ENCODE measurements at places on chromosomes 3 and 15.

DNA sequence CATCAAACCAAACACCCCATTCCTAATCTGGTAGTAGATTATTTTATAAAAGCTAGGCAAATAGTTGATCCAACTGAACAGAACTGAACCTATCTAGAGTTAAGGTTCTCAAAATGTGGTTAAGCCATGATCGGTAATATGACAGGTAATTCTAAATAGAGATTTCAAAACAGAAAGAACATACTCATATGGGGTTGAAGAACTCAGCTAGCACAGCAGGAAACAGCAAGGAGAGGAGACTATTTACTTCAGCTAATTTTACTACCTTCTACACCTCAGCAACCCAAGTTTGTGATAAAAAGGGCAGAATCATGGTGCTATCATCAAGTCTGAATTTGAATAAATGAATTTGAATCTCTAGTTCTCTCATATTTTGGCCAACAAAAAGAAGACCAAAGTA is 11.8 kb downstream of the CD47 start:
- no peak for DNase-seq

- DNase-seq, result peak; percentile 35
Observed at GRCh38 chr15:79620112-79620857, 188.1 kb downstream of the MINAR1 start.

DNA sequence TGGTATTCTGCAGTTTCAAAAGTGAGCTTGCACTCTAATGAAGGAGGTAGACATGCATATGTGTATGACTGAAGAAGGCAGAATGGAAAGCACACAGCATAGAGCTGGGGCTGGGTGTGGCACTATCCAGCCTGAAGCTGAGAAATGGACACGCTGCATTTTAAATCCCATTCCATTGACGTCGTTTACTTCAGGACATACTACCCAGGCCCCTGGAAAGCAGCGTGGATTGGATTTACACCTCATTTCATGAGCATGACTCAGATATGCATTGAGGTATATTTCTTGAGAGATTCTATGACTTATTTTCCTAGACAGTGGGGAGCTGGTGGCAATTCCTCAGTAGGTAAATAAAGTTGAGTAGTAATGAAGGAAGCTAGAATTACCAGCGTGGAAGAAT is 101.4 kb downstream of the ABI3BP start:
- no peak for DNase-seq

GRCh38 chr3:137766041-137766875 is 2.1 kb downstream of the SOX14 start:
- no peak for DNase-seq

DNA sequence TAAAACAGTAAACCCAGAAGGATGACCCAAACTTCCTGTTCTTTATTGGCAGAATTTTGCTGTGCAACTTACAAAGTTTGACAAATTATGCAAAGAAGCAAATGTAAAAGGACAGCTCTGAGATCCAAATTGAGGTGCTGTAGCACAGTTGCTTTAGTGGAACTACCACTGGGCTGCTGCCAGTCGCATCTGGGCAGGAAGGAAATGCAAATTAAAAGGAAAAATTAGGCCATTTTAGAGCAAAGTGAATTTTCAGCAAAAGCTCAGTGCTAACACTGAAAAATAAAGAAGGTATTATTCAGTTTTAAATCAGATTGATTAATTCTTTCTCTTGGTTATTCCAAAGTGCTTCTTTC is 104.5 kb downstream of the ZMAT3 start:
- no peak for DNase-seq

- no peak for DNase-seq
Observed at GRCh38 chr3:140363801-140364200, 314.1 kb upstream of the TRIM42 start.

DNA sequence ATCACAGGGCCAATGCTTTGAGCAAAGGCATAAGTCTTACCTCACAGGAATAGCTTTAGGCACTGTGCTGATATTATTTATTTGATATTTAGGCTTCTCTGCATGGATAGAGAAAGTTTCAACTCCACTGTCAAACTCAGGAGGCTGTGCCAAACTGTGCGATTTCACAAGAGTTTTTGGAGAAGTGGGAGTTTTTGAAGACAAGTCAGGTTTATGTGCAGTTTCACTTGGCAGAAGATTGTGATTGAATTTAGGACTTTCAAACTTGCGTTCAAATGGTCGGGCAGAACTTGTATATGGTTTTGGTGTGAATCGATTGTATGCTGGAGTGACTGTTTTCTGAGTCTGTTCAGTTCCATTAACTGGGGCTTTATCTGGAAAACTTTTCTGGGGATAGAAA is 113.7 kb downstream of the TJP1 start:
- no peak for DNase-seq

DNA sequence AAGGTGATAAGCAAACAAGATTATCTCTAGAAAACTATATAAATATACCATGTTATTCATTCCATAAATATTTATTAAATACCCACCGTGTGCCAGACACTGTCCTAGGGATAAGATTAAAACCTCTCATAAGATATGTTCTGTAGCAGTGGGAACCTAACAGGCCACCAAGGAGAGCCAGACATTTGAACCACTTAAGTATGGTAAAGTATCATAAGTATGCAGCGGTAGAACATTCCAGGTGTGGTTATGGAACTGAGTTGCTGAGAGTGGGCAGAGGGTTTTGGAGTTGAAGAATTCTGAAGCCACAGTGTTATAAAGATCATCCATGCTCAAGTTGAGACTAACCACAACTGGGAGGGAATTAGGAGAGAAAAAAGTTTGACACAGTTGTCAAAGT is 14.7 kb downstream of the FILIP1L start:
- DNase-seq, result peak; percentile 84

DNA sequence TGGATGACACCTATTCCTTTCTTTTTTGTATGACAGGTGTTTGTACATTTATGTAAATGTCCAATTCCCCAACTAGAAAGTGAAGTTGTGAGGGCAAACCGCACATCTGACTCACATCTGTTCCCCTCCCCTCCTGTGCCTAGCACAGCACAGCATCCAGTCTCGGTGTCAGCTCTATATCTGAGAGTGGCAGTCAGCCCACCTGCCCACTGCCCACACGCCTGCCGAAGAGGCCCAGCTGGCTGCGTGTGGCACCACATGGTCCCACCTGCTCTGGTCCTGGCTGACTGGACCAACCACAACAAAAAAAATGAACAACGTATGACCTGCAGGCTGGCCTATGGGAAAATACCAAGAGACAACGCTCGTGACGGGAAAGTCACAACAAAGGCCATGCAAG is 62.8 kb downstream of the XXYLT1 start:
- DNase-seq, result no peak

- DNase-seq, result no peak
Observed at GRCh38 chr3:48411041-48411588, 18.8 kb downstream of the PLXNB1 start.

DNA sequence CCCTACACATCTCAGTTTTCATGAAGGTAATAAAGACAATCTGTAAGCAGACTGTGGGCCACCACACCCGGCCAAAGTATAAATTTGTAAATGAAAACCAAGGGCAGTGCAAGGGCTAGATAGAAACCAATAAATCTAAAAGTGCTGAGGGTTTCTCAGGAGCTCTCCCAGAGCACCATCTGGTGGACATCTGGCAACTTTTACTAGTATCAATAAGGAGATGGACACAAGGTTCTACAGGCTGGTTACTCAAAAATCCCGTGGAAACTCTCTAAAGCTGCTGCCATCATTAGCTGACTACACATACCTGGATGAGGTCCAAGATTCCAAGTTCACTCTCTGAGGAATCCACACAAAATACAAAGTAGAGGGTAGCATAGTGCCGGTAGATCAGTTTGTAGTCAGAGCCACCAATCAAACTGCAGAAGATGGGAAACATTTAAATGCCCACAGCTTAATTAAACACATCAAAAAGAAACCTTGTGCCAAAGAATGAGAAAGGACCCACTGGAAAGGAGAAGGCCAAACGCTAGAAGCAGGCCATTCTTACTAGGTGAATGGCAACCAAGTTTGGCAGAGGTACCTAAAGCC is 5.5 kb downstream of the AP3S2 start:
- peak; percentile 85 for DNase-seq

DNA sequence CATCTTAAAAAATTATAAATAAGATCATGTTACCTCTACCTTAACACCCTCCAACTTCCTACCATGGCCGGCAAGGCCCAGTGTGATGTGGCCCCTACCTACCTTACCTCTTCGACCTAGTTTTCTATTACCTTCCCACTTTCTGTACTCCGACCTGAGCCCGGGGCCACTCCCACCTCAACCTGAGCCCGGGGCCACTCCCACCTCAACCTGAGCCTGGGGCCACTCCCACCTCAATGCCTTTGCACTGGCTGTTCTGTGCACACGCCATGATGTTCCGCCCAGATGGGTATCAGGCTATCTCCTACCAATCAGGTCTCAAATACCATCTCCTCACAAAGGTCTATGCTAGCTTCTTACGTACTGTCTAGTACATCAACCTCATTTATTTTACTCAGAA is 66.8 kb upstream of the XXYLT1 start:
- DNase-seq, result no peak

DNA sequence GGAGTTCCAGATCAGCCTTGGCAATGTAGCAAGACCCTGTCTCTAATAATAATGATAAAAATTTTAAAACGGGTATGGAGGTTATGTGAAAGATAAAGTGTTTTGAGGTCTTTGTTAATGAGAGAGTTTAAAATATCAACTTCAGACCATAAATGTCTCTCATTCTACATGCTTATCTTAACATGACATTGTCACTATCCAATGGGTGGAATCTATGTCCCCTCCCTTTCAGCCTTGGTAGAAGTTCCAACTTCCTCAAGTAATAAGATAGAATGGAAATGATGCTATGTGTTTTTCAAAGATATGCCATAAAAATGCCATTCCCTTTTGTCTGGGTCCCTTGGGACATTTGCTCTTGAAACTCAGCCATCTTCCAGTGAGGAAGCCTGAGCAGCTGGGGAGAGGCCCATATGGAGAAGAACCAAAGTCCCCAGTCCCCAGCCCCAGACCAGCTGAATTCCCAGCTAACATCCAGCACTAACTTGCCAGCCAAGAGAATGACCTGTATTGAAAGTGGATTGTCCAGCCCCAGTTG is 17.0 kb downstream of the RPSA start:
- no peak for DNase-seq

DNA sequence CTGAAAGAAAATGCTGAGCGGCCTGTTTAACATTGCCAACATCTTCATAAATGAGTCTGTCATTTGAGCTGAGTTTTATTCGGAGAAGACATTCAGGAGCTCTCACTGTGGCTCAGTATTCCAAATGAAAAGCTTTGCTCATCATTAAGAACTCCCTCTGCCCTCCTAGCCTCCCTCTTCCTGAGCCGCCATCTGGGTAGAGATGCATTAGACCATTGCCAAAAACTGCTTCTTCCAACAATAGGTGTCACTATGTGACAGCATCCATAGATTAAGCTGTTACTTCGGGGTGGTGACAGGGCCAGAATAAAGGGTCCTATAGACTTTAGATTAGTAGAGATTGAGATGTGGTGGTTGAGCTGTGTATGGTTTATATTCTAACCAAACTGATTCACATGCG is 501.4 kb upstream of the NR2F2 start:
- DNase-seq, result no peak

DNA sequence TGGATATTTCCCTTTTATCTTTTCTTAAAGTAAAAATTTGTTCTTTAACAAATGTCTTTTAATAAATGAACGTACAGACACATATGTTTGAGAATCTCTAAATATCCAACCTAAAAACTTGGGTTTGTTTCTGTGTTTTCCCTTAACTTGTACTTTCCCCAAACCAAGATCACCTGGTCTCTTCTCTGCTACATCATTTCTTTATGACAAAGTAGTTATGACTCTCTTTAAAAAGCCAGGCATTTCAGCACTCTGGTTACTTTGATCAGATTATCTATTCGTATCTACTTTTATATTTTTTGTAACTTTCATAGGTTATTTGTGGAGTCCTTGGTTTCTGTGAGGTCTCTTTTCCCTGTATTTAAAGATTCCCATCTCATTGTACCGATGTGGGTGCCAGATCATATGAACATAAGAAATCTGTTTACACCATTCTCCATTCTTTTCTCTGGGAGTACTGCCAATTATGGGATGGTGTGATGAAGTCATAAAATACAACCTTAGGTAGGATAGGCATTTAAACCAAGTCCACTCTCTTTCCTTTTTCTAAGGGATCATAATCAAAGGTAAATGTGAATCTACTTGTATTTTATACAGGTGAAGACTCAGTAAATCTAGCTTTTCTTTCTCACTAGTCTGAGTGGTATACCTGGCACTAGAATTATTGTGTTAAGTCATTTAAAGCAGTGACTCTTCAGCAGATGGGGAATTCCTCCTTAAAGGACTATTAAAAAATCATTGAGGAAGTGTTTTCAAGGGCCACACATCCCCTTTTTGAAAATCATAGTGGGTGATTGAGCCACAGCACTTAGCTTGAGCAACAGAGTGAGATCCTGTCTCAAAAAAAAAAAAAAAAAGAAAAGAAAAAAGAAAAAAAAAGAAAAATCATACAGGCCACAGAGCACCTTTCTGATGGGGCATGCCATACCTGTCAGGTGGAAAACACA is 12.4 kb upstream of the NFKBIZ start:
- peak; percentile 78 for DNase-seq

GRCh38 chr3:82796765-82797164 is 1035.3 kb upstream of the GBE1 start:
- no peak for DNase-seq

DNA sequence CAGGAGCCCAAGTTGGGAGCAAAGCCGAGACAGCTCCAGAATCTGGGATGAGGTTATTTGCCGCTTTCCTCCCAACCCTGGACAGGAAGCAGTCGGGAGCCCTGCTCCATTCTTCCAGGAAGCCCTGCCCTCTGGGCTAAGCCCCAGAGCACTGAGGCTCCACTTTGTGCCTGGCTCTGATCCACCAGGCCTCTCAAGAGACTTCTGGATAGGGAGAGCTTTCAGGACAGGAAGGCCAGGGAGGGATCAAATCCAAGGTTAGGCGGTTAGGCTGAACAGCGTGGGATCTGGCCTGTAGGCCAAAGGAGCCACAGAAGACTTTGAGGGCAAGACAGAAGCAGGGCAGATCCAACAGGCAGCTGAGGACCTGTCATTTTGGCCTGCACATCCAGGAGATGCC is 835 bp downstream of the STOML1 start:
- DNase-seq, result no peak

DNA sequence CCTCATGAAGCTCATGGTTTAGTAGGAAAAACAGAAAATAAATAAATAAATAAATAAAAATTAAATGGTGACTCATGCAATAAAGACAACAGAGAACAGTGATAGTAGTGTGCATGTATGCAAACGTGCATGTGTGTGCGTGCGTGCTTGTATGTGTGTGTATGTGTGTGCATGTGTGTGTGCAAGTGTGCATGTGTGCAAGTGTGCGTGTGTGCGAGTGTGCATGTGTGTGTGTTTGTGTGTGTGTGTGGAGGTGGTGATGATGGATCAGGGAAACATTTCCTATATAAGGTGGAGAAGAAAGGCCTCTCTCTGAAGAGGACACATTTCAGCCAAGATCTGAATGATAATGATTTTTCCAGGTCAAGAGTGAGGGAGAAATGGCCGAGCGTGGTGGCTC is 47.2 kb downstream of the CACNA2D3 start:
- no peak for DNase-seq

DNA sequence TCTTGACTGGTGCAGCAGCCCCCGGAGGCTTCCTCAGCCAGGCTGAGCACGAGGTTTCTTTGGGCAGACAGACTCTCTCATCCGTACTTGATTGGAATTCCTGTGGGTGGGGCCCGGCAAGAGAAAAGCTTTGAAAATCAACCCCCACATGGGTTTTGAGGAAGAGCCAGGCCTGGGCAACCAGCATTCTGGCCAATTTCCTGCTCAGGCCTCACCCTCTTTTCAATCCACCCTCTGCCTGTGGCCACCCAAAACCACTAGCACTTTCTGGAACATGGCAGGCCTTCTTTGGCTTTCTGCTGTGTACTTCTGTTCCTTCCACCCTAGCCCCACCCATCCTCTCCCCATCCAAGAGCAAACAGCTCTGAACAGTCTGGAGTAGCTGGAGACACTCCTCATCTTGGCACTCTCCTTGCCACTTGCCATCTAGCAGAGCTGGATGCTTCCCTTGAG is 5.9 kb downstream of the MYO5C start:
- peak; percentile 88 for DNase-seq

Data from astrocyte of the hippocampus (primary cell).